Metanephros (tissue), 2 donors: ENCODE measurements at places on chromosomes 3 and 15. TPM values are rescaled to one million over a fixed set of nuclear protein-coding genes. Genes with fewer than 3 reads are reported as not detected.

The LRRN1 gene
- 8.3 TPM for total RNA-seq

The ZNF80 gene
- 0.06 TPM for total RNA-seq

The DNAH12 gene
- total RNA-seq, result 0.41 TPM

The GOLGA8J gene
- total RNA-seq, result 0.12 TPM
